ENCODE measurements at places on chromosomes 7 and 10.

- no peak overlapping the region for H3K27ac ChIP-seq
- H3K4me3 ChIP-seq, result no peak overlapping the region
- peaks cover 2% of the 10 kb centered on the region for H3K27me3 ChIP-seq
- no peak for DNase-seq
- H3K36me3 ChIP-seq, result no peaks in the 10 kb centered on the region
- H3K4me1 ChIP-seq, result peaks cover 5% of the 10 kb centered on the region
These were observed 84.7 kb downstream of the NRP1 start for GRCh38 chr10:33249659-33250345.

GRCh38 chr7:130486954-130487436 lies 4.9 kb upstream of the MEST start:
- no peak overlapping the region for H3K27ac ChIP-seq
- H3K4me3 ChIP-seq, result peak overlapping the region; percentile 92
- H3K36me3 ChIP-seq, result no peaks in the 10 kb centered on the region
- H3K27me3 ChIP-seq, result peaks cover 22% of the 10 kb centered on the region

DNA sequence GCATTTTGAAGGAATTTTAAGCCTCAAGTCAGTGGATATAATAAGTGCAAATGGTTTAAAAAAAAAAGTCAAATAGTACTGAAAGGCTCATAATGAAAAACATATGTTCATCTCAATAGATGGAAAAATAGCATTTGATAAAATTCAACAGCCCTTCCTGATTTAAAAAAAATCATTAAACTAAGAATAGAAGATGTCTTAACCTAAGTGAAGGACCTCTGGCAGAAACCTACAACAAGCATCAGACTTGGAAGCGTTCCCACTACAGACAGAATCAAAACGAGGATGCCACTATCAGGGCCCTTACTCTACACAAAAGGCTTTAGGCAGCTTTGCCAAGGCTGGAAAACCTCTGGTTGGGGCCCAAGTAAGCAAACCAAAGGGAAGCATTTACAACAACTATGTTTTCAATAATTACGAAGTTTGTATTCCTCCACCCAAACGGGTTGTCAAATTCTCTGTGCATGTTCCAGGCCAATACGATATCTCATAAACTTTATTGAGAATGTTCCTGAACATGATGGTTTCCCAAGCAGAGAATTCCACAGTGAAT lies 45.1 kb downstream of the CYTH3 start:
- H3K4me1 ChIP-seq, result peaks cover 17% of the 10 kb centered on the region
- no peaks in the 10 kb centered on the region for H3K36me3 ChIP-seq
- no peak overlapping the region for H3K4me3 ChIP-seq

GRCh38 chr7:91656541-91657482 lies 223.7 kb downstream of the MTERF1 start:
- H3K27me3 ChIP-seq, result no peaks in the 10 kb centered on the region
- H3K36me3 ChIP-seq, result no peaks in the 10 kb centered on the region
- H3K4me1 ChIP-seq, result peaks cover 4% of the 10 kb centered on the region

DNA sequence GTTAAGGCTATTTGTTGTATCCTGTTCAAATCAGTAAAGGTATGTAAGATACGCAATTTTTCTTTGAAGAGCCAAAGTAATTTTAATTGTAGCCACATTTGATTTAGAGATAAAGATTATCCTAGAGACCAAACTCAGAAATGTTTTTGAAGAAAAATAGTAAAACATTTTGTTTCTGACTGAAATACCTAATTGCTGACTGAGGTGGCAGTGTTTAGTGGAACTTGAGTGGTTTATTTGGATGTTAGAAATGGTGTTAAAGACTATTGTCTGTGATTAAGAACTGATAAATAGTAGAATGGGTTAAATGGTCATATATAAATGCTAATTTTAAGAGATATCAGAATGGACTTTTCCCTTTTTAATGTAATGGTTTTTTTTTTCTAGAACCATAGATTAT lies 15.3 kb downstream of the EDRF1 start:
- no peaks in the 10 kb centered on the region for H3K4me1 ChIP-seq
- no peaks in the 10 kb centered on the region for H3K27me3 ChIP-seq
- no peak overlapping the region for H3K4me3 ChIP-seq
- H3K36me3 ChIP-seq, result peaks cover 48% of the 10 kb centered on the region

- H3K4me3 ChIP-seq, result no peak overlapping the region
- no peak for DNase-seq
These were observed 7.2 kb downstream of the C10orf53 start for GRCh38 chr10:49686651-49687050.

GRCh38 chr7:39504963-39505362 lies 61.2 kb upstream of the YAE1 start:
- no peak overlapping the region for H3K27ac ChIP-seq
- peaks cover 1% of the 10 kb centered on the region for H3K36me3 ChIP-seq
- H3K27me3 ChIP-seq, result peaks cover 12% of the 10 kb centered on the region
- DNase-seq, result no peak
- no peak overlapping the region for H3K4me3 ChIP-seq

DNA sequence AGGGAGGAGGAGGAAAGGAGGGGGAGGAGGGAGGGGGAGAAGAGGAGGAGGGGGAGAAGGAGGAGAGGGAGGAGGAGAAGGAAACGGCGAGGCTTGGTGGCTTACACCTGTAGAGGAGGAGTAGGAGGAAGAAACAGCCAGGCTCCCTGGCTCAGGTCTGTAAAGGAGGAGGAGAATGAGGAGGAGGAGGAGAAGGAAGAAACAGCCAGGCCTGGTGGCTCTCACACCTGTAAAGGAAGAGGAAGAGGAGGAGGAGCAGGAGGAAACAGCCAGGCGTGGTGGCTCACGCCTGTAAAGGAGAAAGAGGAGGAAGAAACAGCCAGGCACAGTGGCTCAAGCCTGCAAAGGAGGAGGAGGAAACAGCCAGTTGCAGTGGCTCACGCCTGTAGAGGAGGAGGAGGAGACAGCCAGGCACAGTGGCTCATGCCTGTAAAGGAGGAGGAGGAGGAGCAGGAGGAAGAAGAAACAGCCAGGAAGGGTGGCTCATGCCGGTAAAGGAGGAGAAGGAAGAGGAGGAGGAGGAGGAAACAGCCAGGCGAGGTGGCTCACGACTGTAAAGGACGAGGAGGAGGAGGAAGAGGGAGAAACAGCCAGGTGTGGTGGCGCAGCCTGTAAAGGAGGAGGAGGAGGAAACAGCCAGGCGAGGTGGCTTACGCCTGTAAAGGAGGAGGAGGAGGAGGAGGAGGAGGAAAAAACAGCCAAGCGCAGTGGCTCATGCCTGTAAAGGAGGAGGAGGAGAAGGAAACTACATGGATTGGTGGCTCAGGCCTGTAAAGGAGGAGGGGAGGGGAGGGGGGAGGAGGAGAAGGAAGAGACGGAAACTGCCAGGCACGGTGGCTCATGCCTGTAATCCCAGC lies 14.9 kb upstream of the CRCP start:
- no peaks in the 10 kb centered on the region for H3K27me3 ChIP-seq
- peaks cover 10% of the 10 kb centered on the region for H3K4me1 ChIP-seq
- DNase-seq, result no peak
- H3K4me3 ChIP-seq, result peak overlapping the region; percentile 92

DNA sequence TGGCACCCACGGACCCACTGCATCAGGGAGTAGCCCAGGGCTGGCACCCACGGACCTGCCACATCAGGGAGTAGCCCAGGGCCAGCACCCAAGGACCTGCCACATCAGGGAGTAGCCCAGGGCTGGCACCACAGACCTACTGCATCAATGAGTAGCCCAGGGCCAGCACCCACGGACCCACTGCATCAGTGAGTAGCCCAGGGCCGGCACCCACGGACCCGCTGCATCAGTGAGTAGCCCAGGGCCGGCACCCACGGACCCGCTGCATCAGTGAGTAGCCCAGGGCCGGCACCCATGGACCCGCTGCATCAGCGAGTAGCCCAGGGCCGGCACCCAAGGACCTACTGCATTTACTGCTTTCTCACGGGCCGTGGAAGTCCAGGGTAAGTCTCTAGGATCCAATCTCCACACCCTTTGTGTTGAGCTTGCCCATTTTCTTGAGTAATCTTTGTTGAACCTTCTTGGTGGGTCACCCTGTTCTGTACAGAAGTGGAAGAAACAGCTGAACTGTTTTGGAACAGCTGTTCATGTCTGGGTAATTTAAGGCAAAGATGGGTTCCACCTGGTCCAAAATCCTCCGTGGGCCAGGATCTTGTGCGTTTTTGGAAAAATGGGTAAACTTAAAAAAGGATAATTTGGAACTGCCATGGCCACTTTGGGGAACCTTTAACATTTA lies 69.0 kb downstream of the VIPR2 start:
- no peaks in the 10 kb centered on the region for H3K36me3 ChIP-seq
- no peak overlapping the region for H3K4me3 ChIP-seq
- DNase-seq, result no peak
- no peak overlapping the region for H3K27ac ChIP-seq
- no peaks in the 10 kb centered on the region for H3K27me3 ChIP-seq
- no peaks in the 10 kb centered on the region for H3K4me1 ChIP-seq

DNA sequence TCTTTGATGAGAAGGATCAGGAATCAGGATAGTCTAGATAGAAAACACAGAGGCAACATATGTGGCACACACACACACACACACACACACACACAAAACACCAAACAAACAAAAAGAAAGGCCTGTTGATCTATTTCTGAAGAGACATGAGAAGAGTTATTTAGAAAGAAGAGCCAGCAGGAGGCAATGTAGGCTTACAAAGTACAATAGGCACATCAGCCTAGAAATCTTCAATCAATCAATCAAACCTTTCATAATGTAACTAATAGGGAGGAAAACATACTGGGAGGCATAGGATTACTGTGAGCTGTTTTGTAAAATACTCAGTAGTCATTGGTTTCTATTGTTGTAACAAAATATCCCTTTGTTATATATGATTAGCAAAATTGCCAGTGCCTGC lies 47.3 kb upstream of the TES start:
- H3K4me3 ChIP-seq, result no peak overlapping the region
- H3K27me3 ChIP-seq, result no peaks in the 10 kb centered on the region

GRCh38 chr7:66771795-66772194 lies 31.3 kb downstream of the RABGEF1 start:
- DNase-seq, result no peak
- H3K27me3 ChIP-seq, result no peaks in the 10 kb centered on the region
- no peak overlapping the region for H3K4me3 ChIP-seq
- H3K4me1 ChIP-seq, result peaks cover 24% of the 10 kb centered on the region

DNA sequence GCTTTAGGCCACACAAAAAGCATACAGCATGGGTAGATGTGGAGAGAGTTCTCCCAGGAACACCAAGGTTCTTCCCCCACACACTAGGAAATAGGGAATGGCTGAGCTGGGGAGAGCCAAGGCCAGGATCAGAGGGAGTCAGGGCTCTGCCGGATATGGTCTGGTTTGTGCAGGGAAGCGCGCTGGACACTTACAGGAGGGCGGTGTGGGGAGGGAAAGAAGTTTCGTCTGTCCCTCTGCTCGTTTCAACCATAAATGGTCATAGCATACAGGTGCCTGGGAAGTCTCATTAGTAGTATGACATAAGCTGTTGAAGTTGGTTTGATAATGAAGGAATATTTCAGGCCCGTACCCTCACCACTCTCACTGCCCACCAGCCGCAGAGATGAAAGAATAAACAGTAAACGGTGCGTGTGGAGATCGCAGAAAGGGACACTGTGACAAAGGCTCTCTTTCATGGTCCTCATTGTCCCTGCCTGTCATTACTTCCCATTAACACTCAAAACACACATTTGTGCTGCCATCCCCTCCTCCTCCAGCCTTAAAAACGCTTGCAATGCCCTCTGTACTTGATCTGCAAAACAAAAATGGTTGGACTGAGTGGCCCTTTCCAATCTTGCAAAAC lies 207.2 kb downstream of the CELF2 start:
- peaks cover 30% of the 10 kb centered on the region for H3K36me3 ChIP-seq
- peak overlapping the region; percentile 96 for H3K27ac ChIP-seq
- H3K4me1 ChIP-seq, result peaks cover 52% of the 10 kb centered on the region
- H3K27me3 ChIP-seq, result no peaks in the 10 kb centered on the region
- no peak for DNase-seq

DNA sequence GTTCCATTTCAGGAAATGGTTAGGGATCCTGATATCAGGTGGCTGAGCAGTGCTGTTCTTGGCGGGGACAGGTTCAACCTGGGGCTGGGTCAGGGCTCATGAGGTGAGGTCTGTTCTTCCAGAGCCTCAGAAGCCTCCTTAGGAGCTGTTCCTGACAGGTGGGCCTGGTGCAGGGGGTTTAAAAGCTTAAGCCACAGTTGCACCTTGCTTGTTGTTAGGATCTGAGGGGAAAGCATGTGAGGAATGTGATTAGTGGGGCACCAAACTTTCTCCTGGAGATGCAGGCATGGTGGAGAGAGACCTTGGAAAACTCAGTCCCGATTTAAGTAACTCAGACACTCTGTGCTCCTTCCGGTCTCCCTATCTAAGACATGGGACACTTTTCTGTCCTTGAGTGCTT lies 18.7 kb upstream of the CRHR2 start:
- no peaks in the 10 kb centered on the region for H3K36me3 ChIP-seq
- H3K27ac ChIP-seq, result no peak overlapping the region
- no peak overlapping the region for H3K4me3 ChIP-seq
- DNase-seq, result no peak
- peaks cover 3% of the 10 kb centered on the region for H3K4me1 ChIP-seq
- peaks cover 10% of the 10 kb centered on the region for H3K27me3 ChIP-seq

DNA sequence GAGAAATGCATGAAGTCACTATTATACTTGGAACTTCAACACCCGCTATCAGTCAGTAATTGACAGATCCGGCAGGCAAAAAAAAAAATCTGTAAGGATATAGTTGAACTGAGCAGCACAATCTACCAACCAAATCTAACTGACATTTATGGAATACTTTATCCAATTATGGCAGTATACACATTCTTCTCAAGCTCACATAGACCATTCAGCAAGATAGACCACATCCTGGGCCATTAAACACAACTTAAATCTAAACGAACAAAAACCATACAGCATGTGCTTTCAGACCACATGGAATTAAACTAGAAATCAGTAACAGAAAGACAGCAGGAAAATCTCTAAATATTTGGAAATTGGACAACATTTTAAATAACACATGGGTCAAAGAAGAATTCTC lies 112.7 kb downstream of the MPP7 start:
- H3K4me1 ChIP-seq, result no peaks in the 10 kb centered on the region
- H3K4me3 ChIP-seq, result no peak overlapping the region
- H3K36me3 ChIP-seq, result peaks cover 6% of the 10 kb centered on the region
- H3K27me3 ChIP-seq, result no peaks in the 10 kb centered on the region

- no peak overlapping the region for H3K27ac ChIP-seq
- DNase-seq, result no peak
- H3K36me3 ChIP-seq, result peaks cover 35% of the 10 kb centered on the region
- H3K4me3 ChIP-seq, result no peak overlapping the region
These were observed 20.6 kb downstream of the KIN start for GRCh38 chr10:7767209-7767608.

Measured in memory B cell (primary cell).